Foreskin keratinocyte (primary cell): ENCODE measurements at places on chromosomes 12 and 14. TPM values are rescaled to one million over a fixed set of nuclear protein-coding genes. Genes with fewer than 3 reads are reported as not detected.

CARMIL3 gene
- 0.07 TPM in 2 replicates for total RNA-seq

DNA sequence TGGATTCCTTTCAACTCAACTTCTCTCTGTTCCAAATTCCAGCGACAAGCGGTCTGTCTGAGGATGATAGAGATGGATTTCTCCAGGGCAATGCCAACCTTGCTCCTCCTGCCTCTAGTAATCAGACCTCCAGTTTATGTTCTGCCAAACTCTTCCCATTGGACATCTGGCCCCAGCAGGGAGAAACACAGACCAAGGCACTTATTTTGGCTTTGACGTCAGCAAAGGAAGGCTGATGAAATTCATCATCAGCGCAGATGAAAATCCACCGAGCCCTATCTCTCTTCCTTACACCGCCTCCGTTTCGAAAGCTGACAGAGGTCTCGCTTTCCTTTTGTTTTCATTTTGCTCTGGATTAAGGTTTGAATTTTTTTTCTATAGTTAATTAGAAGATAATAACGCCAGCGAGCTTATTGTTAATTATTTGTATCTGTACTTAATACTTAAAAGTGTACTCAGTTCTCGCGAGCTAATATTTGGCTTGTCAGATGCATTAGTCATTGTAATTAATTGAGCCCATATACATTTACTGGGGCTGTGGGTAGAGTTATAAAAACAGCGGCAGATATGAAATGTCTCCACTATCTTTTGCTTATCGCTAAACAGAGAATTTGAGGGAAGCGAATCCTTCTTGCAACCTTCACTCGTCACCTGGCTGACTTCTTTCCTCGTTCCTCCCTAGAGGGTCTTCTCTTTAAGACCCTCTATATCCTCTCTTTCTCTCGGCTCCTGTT, 35.9 kb upstream of the MED13L start:
- DNase-seq: no peak

DNA sequence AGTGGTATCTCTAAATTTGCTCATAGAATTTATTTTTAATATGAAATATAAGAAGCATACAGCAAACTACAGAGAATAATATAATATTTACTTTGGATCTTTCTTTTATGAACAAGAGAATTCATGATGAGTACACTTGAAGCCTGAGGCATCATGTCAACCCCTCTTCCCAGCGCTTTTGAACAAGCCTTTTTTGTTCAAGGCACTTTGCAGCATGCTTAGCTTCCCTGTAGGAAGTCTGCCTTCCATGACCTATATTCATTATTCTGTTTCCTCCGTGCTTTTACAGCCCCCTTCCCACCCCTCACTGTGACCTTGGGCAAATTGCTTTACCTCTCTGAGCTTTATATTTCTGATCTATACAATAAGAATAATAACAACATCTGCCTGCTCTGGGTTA, 41.6 kb downstream of the SCN8A start:
- peak; percentile 20 for DNase-seq

PLEKHD1 gene
- not detected in 2 replicates for total RNA-seq

- no peak for DNase-seq
Measured at GRCh38 chr12:126953365-126953889, 1313.5 kb upstream of the TMEM132C start.

GRCh38 chr12:574475-575128, 88.6 kb downstream of the NINJ2 start:
- peak; percentile 63 for DNase-seq

DNA sequence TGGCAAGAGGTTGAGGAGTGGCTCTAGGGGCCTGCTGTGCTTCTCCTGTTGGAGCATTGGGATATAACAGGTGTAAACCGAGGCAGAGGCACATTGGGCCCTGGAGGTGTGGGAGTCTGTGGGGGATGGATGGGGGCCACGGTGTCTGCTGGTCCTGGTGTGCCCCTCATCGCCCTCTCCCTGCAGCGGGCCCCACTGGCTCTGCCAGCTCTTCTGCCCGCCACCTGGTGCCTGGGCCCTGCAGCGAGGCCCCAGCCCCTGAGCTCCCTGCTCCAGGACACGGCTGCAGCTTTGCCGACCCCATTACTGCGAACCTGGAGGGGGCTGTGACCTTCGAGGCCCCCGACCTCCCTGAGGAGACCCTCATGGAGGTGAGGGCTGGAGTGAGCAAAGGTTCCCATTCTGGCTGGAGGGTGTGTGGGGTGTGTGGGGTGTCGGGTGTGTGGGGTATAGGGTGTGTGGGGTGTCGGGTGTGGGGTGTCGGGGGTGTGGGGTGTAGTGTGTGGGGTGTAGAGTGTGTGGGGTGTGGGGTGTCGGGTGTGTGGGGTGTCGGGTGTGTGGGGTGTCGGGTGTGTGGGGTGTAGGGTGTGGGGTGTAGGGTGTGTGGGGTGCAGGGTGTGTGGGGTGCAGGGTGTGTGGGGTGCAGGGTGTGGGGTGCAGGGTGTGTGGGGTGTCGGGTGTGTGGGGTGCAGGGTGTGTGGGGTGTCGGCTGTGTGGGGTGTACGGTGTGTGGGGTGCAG, 10.6 kb upstream of the PUS1 start:
- no peak for DNase-seq

GRCh38 chr12:83128540-83128939, 441.8 kb downstream of the TMTC2 start:
- DNase-seq: no peak

GRCh38 chr12:873954-874353, 75.5 kb downstream of the RAD52 start:
- peak; percentile 42 for DNase-seq

- no peak for DNase-seq
Measured at GRCh38 chr12:101789171-101789570, 41.6 kb downstream of the GNPTAB start.

DNA sequence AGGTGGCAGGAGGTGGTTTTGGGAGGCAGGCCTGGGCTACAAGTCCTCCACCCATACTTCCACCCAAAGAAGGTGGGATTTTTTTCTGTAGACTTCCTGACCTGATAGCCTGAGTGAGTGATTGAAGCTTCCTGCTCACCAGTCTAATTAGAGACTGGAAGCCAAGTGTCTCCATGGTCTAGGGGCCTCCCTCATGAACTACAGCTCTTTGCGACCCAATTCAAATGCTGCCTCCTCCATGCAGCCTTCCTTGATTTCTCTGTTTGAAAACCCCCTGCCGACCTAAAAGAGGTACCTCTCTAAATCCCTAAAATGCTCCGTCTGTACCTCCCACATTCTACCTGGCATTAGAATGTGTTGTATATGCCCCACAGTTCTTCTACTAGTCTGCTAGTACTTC, 124.9 kb downstream of the PLXNC1 start:
- no peak for DNase-seq

DNA sequence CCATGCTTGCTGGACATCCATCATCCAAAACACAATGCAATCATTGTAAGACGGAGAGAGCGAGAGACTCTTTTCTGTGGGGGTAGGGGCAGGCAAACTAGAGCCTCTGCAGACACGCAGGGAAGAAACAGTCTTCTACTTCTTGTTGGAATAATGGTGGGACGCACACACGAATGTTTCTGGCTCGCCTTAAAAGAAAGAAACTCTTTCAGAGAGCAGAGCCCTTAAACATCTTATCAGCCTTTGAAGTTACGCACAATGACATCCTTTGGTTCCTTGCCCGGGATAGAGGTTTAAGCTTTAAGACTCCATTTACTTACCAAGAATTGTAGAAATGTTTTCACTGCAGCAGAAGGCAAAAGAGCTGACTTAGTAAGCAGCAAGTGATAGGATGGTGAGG, 133.8 kb upstream of the FOXN3 start:
- no peak for DNase-seq

GRCh38 chr14:49250109-49250508, 336.1 kb downstream of the RPS29 start:
- DNase-seq: peak; percentile 32

- DNase-seq: no peak
Measured at GRCh38 chr12:29552324-29552927, 54.9 kb upstream of the OVCH1 start.

DNA sequence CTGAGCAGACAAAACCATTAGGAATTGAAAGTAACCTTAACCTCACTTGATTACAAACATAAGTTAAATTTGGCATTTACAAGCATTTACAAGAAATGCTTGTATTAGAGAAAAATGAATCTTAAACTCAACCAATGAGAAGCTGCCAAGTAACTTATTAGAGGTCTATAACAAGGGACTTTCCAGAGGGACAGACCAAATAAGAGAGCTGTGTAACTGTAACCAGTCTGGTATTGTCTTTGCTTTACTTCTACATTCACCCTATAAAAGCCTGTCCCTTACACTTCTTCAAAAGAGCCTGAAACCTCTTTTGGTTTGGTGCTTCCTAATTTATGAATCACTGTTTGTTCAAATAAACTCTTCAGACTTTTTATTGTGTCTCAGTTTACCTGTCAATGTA, 450.0 kb upstream of the FAR2 start:
- DNase-seq: no peak

OR10AD1 gene
- total RNA-seq: not detected in 2 replicates

DNA sequence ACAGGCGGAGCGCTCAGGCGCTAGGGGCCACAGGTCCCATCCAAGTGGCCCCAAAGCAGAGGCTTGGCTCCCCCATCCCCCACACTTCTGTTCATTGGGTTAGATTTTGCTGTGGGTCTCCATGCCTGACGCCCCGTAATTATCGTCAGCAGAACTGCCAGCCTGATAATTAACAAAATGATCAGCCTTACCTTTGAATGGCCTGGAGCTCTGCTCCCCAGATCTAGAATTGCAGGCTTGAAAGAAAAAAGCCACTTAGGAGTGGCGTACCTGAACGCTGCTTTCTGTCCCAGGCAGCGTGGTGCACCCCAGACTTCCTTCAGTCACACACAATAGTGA, 28.7 kb upstream of the LRP1-AS start:
- DNase-seq: no peak

KICS2 gene
- 5.5 and 7.7 TPM in 2 replicates for total RNA-seq

SLC17A8 gene
- not detected in 2 replicates for total RNA-seq

GRCh38 chr14:89615421-89615820, 198.4 kb upstream of the FOXN3 start:
- no peak for DNase-seq
